NK-92 treated with Interleukin-12 subunit alpha and Interleukin-12 subunit beta, amount 100 ng/mL, for 24 hours (cell line): ENCODE measurements at places on chromosomes 11 and 22.

- no peak for DNase-seq
Measured at GRCh38 chr22:44261861-44262595, 50.7 kb downstream of the SHISAL1 start.

DNA sequence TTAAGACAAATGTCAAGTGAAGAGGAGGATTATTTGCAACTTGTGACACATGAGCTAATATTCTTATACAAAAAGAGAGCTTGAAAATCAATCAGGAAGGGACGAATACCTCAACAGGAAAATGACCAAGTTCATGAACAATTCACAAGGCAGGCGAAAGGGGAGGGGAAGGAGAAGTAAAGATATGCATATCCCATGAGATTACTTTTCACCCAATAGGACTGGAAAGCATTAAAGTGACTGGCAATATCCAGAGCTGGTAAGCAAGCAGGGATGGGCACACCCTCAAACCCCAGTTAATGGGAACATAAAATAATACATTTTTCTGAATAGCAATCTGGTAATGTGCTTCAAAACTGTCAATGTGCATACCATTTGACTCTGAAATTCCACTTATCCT, 129.5 kb downstream of the SLC1A2 start:
- no peak for DNase-seq

- no peak for DNase-seq
Measured at GRCh38 chr11:76248210-76248609, 41.9 kb upstream of the WNT11 start.

- no peak for DNase-seq
Measured at GRCh38 chr11:70710601-70711000, 312.3 kb downstream of the CTTN start.

DNA sequence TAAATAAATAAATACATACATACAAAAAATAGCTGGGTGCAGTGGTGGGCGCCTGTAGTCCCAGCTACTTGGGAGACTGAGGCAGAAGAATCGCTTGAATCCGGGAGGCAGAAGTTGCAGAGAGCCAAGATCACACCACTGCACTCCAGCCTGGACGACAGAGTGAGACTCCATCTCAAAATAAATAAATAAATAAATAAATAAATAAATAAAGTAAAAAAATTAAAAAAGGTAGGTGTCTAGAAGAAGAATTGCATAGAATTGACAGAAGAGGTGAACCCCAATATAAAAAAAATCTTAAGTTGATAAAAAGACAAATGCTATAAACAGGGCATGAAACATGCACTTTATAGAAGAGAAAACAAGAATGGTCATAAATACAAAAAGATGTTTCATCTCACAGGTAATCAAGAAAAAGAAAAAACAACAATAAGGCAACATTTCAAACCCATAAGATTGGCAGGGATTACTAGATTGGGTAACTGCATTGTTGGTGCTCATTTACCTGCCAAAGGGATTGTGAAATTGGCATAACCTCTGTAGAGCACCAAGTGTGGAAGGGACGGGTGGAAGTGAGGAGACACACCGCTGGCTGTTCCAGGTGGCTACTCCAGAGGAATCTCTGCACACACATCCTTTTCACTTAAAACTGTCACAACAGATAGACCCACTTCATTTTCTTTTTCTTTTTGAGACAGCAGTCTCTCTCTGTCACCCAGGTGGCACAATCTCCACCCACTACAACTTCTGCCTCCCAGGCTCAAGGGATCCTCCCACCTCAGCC, 44.7 kb downstream of the NF2 start:
- no peak for DNase-seq

- DNase-seq: peak; percentile 57
Measured at GRCh38 chr11:62652161-62653006, 718 bp downstream of the INTS5 start.

DNA sequence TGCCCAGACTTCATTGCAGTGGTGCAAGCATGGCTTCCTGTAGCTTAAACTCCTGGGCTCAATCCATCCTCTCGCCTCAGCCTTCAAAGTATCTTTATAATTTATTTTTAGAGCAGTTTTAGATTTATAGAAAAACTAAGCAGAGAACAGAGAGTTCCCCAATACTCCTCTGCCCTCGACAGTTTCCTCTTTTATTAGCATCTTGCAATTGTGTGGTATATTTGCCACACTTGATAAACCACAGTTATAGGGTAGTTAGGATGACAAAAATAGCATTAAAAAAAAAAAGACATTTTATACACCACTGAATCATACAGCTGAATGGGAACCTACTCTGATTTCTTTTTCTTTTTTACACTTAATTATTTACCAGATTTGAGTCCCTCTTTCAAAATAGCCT, 31.2 kb downstream of the MS4A2 start:
- DNase-seq: no peak
